ENCODE measurements at places on chromosomes 3 and 15.
A peak's percentile ranks its signal among the peaks of the same experiment; 100 is the strongest.

DNA sequence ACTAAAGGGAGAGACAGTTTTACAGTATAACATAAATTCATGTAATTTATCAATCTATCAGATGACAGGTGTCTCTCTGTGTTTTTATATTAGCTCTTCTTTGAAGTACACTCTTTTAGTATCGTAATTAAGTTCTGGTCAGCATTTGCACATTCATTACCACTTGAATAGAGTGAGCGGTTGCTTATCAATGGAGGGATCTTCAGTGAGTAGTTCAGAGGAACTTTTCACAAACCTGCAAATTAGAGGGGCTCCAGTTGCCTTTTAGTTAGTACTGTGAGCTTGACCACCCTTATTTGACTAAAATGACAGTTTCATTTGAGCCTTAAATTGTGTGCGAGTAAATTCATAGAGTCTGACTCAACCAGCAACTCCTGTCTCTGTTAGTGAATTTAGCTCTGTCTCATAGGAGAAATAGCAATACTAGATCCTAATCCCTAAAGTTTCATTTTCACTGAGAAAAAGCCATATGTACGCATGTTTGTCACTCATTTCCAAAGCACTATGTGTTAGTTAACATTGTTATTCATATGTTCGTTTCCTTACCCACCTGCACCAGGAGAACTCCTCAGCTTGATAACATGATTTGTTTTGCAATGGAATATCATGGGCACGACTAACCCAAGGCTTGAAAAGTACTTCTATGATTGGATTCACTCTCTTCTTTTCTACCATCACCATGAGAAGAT lies 57.5 kb upstream of the ZBED2 start:
- no peak overlapping the region for H3K4me3 ChIP-seq
- no peaks in the 10 kb centered on the region for H3K27me3 ChIP-seq
- H3K4me1 ChIP-seq: peaks cover 11% of the 10 kb centered on the region
- DNase-seq: no peak
- H3K36me3 ChIP-seq: no peaks in the 10 kb centered on the region
- H3K27ac ChIP-seq: no peak overlapping the region

DNA sequence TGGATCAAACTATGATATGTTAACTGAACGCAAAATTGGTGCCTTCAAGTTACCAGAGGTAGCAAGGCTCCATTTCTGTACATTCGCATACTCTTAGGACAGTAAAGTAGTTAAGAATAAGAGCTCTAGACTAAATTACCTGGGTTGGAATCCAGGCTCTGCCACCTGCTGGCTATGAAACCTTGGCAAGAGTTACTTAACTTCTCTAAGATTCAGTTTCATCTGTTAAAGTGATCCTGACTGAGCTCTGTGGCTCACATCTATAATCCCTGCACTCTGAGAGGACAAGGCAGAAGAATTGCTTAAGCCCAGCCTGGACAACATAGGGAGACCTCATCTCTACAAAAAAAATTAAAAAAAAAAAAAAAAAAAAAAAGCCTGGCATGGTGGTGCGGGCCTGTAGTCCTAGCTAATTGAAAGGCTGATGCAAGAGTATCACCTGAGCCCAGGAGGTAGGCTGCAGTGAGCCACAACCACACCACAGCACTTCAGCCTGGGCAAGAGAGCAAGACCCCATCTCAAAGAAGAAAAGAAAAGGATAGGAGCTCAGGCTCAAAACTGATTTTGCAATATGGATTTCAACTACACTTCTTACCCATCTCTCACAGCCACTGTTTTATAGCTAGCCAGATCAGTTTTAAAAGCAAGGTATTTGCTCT lies 21.3 kb downstream of the GSK3B start:
- H3K36me3 ChIP-seq: peaks cover 24% of the 10 kb centered on the region
- H3K4me1 ChIP-seq: peaks cover 62% of the 10 kb centered on the region
- no peak overlapping the region for H3K4me3 ChIP-seq
- H3K27me3 ChIP-seq: no peaks in the 10 kb centered on the region
- no peak for DNase-seq
- H3K27ac ChIP-seq: no peak overlapping the region

- H3K4me1 ChIP-seq: peaks cover 10% of the 10 kb centered on the region
- no peak overlapping the region for H3K27ac ChIP-seq
- no peak for DNase-seq
- no peaks in the 10 kb centered on the region for H3K27me3 ChIP-seq
Observed at GRCh38 chr15:67735896-67736295, 89.4 kb upstream of the SKOR1 start.

GRCh38 chr3:161794551-161794950 lies 297.9 kb downstream of the OTOL1 start:
- H3K4me1 ChIP-seq: no peaks in the 10 kb centered on the region
- DNase-seq: no peak
- H3K27ac ChIP-seq: no peak overlapping the region
- H3K4me3 ChIP-seq: no peak overlapping the region
- no peaks in the 10 kb centered on the region for H3K27me3 ChIP-seq

DNA sequence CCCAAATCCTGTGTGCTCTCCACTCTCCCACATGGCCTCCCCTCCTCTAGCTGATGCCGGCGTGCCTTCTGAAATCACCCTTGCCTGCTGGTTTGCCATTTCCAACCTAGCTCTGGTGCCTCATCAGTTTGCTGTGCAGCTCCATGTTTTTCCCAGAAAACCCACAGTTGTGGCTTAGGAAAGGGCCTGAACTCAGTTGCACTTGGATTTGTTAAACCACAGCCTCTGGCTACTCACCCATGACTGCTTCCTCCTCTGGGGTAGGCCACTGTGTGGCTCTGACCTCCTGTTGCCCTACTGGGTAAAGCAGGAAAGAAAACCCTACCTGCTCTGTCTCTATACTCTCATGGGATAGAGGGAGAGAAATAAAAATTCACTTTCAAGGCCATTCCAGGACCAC lies 97.3 kb downstream of the DAPK2 start:
- no peak for DNase-seq
- H3K27ac ChIP-seq: no peak overlapping the region
- H3K36me3 ChIP-seq: no peaks in the 10 kb centered on the region
- H3K4me3 ChIP-seq: no peak overlapping the region

DNA sequence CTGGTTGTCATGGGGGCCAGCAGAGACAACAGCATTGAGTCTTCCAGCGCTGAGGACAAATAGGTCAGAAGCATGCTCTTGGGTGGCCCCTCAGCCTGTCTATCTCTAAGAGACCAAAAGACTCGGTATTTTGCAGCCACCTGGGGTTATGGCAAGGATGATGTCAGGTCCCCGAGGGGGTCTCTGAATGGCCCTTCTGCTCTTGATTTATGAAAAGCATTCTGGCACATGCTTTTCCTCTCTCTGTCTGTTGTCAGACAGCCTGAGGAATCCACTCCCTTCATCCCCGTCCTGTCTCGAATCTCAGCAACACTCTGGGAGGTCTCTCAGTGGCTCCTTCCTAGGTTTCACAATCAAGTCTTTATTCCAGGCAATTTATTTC lies 156.6 kb upstream of the RGMA start:
- H3K4me1 ChIP-seq: no peaks in the 10 kb centered on the region
- no peak overlapping the region for H3K27ac ChIP-seq
- no peaks in the 10 kb centered on the region for H3K36me3 ChIP-seq
- no peak for DNase-seq
- H3K27me3 ChIP-seq: no peaks in the 10 kb centered on the region
- no peak overlapping the region for H3K4me3 ChIP-seq

GRCh38 chr3:193292386-193292785 lies 51.4 kb downstream of the PLAAT1 start:
- H3K27ac ChIP-seq: no peak overlapping the region
- no peak overlapping the region for H3K4me3 ChIP-seq
- H3K4me1 ChIP-seq: no peaks in the 10 kb centered on the region
- no peaks in the 10 kb centered on the region for H3K27me3 ChIP-seq
- H3K36me3 ChIP-seq: no peaks in the 10 kb centered on the region

GRCh38 chr3:128787256-128788253 lies 61.6 kb downstream of the RAB7A start:
- H3K4me1 ChIP-seq: peaks cover 97% of the 10 kb centered on the region
- H3K36me3 ChIP-seq: peaks cover 11% of the 10 kb centered on the region
- no peak for DNase-seq
- H3K27me3 ChIP-seq: no peaks in the 10 kb centered on the region
- peak overlapping the region; percentile 93 for H3K27ac ChIP-seq

GRCh38 chr3:166897811-166898210 lies 482.3 kb downstream of the ZBBX start:
- H3K27ac ChIP-seq: no peak overlapping the region
- no peaks in the 10 kb centered on the region for H3K27me3 ChIP-seq
- DNase-seq: no peak
- H3K36me3 ChIP-seq: no peaks in the 10 kb centered on the region
- H3K4me1 ChIP-seq: no peaks in the 10 kb centered on the region

DNA sequence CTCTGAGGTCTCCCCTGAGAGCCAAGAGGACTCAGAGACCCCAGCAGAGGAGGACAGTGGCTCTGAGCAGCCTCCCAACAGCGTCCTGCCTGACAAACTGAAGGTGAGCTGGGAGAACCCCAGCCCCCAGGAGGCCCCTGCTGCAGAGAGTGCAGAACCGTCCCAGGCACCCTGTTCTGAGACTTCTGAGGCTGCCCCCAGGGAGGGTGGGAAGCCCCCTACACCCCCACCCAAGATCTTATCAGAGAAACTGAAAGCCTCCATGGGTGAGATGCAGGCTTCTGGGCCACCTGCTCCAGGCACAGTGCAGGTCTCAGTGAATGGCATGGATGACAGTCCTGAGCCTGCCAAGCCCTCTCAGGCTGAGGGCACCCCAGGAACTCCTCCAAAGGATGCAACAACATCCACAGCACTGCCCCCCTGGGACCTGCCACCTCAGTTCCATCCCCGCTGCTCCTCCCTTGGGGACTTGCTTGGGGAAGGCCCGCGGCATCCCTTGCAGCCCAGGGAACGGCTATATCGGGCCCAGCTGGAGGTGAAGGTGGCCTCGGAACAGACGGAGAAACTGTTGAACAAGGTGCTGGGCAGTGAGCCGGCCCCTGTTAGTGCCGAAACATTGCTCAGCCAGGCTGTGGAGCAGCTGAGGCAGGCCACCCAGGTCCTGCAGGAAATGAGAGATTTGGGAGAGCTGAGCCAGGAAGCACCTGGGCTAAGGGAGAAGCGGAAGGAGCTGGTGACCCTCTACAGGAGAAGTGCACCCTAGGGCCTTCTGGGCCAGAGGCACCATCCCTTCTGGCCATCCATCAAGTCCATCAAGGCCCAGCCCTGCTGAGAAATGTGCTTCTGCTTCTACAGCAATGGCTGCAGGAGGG lies 23.6 kb downstream of the PLEKHO2 start:
- H3K4me3 ChIP-seq: peak overlapping the region; percentile 25
- DNase-seq: peak; percentile 39
- H3K27me3 ChIP-seq: no peaks in the 10 kb centered on the region
- H3K27ac ChIP-seq: peak overlapping the region; percentile 72
- H3K36me3 ChIP-seq: peaks cover 67% of the 10 kb centered on the region

Measured in stimulated activated naive B cell treated with anti-CD40 and anti-IgM and Interleukin-4, amounts not matched to agents 10 μg/mL and 1 μg/mL and 100 μg/mL, for 72 hours (primary cell).